RPMI8226 (cell line): ENCODE measurements at places on chromosomes 7 and 10.

DNA sequence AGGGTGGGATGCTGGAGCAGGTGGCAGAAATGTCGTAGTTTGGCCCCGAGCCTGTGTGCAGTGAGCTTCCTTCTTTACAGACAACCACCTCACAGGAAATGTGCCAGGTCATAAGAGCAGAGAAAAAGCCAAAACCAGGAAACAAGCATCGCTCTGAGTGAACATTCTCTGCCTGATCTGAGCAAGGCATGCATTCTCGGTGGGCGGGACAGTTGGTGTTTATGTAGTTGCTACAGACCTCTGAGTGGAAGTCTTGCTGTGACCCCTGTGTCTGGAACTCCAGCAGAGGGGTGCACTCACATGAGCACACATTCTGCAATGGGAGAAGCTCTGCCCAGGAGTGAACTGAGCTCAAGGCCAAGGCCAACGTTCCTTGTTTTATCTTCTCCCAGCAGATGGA lies 230.1 kb downstream of the TCERG1L start:
- peak; percentile 57 for DNase-seq

DNA sequence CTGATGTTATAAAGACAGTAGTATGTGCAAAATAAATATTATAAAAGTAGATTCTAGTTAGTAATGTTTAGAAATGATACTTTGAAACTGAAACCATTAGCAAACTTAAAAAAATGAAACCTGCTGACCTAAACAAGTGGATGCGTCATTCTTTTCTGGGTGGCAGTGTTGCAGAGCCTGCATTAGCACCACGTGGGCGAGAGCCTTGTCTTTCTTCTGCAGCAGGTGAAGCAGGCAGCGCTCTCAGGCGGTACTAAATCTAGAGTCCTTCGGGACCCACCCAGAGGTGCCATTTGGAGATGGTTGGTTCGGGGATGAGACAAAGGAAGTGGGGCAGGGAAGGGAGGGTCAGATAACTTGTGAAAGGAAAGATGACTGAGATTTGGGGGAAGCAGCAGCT lies 759.1 kb upstream of the IGFBP3 start:
- DNase-seq = peak; percentile 92

DNA sequence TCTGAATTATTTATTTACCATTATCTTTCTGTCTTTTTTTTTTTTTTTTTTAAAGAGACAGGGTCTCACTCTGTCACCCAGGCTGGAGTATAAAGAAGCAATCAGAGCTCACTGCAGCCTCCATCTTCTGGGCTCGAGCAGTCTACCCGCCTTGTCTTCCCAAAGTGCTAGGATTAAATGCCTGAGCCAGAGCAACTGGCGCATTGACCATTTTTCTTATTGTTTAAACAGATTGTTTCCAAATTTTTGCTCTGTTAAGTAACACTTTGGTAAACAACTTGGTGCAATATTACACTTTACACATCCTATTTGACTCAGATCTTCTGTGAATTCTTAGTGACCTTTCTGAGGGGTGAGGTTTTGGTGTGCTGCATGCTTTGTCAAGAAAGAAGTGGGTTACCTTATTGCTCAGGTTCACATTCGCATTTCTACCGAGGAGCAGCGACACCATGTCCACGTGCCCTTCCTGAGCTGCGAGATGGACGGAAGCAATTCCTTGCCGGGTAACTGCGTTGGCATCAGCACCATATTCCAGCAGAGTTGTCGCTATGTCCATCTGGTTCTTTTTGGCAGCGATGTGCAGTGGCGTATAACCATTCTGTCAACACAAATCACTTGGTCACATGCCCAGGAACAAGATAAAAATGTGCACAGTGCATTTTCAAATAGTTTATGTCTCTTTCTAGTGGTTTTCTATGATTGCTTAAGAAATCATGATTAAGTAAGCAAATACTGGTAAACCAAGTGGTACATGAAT lies 203.2 kb downstream of the ANK3 start:
- DNase-seq = no peak

DNA sequence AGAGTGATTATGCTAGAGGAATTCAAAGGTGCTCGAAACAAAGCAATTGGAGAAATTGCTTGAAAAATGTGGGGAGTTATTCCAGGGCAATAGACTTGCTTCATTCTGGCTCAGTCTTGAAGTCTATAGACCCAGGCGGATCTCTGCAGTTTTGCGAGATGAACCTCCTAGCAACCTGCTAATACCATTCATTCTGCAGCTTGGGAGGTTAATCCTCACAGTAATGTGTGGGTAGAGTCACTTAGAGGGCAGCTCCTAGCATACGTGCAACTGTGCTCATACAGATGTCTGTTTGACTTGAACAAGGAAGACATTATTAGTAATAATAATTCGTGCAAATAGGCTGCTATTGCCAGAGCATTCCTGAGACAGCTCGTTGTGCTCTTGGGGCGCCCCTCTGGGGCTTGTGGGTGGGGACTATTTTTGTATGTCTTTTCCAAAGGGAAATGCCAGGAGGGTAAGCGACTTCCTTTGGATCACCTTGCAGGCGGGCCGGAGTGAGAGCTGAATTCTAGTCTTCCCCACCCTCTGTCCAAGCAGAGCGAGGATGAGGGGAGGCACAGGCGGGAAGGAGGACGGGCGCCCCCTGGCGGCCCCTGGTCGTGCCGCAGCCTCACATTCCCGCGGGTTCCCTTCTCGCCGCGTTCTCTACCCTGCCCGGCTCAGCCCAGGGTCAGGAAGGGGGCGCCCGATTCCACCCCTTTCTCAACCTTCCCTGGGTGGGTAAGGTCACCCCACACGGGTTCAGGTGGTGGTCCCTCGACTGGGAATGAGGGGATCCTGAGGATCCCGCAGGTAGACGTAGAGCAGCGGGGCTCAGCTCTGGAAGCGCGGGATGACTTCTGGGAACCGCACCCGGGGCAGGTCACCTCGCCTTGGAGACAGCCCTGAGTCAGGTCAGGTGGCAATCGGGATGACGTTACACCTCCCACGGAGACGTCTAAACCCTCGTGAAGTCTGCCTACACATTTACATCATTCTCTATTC lies 241.5 kb downstream of the PHTF2 start:
- DNase-seq = peak; percentile 36

DNA sequence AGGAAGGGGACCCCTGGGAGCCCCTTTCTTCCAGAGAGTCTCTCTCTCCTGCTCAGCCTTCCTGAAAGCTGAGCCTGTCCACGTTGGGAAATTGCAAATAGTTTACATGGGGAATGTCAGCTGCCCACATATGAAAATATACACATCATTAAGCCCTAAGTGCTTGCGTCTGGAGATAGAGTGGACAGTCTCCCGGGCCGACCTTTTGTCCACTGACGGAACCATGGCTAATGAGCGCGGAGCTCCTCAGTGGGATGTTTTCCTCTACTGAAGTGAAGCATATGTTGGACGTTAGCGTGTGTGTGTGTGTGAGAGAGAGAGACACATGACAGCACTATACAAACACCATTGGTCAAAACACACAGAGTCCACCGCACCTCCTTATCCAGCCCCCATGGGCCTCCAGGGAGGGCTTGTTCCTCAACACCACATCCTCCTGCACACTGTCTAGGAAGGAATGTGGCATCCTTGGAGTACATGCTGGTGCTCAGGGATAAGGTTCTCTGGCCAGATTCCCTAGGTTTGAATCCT lies 128.4 kb downstream of the RGS10 start:
- DNase-seq = no peak

DNA sequence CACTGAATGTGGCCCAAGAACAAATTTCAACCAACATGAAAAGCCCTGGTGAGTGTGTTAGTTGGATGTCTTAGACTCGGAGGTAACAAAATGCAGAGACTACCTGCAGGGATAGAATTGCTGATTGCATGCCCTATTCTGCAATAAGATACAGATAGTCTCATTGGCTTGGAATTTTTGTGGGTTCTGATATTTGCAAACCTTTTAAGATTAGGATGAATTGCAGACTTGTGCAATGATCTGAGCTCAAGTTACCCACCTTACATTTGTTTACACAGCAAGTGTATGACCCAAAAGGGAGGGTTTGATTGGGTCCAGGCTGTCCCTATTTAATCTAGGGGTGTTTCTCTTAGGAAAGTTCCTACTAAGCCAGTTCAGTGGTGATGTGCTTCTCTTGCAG lies 45.4 kb downstream of the GPR37 start:
- DNase-seq = no peak

GRCh38 chr7:156554488-156554887 lies 86.1 kb upstream of the RNF32 start:
- DNase-seq = no peak

DNA sequence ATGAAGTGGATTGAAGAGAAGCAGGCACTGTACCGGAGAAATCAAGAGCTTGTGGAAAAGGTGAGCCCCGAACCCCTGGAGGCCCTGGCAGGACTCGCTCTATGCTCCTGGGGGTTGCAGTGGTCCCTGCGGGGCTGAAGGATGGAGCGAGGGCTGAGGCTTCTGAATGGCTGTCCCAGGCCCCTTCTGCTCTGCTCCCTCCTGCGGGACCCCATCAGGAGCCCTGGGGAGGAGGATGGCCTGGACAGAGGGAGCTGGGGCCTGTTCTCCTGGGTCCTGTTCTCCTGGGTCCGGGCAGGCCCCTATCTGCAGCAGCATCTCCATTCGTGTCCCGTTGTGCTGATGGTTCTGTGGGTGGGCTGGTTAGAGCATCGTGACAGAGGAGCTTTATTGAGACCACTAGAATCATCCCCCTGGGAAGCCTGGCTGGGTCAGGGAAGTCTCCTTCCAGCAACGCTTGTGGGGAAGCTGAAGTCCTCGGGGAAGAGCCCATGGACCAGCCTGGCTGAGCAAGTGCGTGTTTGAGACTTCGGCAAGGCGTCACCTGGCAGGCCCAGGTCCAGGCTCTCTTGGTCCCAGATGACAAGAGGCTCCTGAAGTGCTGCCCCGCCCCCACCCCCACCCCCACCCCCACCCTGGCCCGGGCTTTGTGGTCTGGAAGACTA lies 41.1 kb upstream of the DPYSL4 start:
- DNase-seq = no peak

DNA sequence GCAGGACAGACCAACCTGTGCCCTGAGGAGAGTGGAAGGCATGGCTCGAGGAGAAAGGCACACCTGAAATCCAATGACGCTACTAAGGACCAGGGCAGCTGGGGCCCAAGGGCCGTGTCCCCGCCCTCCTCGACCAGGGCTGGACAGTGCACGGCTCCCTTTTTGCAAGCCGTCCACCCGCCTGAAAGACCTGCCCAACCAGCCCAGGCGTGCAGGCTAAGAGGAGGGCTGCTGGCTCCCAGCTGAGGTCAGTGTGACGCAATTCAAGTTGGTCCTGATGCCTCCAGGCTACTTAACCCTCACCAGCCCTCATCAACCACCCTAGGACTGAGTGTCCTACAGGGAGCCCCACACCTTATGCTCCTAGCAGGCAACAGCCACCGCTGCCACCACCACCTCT lies 69.3 kb downstream of the DLG5 start:
- no peak for DNase-seq

- no peak for DNase-seq
Measured at GRCh38 chr7:45689011-45689796, 115.0 kb downstream of the ADCY1 start.

DNA sequence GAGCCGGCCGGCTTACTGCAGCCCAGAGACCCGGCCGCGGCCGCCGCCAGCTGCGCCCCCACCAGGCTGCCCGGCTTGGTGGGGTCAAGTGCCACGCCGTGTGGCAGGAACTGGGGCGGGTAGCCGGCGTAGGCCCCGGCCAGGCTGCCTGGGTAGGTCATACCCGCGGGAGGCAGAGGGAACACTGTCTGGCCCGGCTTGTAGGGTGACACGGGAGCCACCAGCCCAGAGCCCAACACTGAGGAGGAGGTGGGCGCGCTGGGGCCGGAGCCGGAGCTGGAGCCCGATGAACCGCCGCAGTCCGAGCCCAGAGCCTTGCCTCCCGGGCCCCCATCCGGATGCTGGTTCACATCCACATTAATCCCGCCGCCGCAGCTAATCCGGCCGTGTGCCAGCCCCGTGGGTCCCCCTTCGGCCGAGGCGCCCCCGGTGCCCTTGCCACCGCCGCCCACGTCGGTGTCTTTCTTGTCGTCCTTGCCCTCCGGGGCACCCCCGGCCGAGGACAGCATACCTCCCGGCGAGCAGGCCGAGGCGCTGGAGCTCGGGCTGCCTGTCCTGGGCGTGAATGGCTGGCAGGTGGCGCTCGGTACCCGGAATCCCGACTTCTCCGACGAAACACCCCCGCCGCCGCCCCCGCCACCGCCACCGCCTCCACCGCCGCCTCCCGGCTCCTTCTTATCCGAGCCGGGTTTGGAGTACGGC lies 2.0 kb downstream of the ZNF503 start:
- DNase-seq = peak; percentile 42

DNA sequence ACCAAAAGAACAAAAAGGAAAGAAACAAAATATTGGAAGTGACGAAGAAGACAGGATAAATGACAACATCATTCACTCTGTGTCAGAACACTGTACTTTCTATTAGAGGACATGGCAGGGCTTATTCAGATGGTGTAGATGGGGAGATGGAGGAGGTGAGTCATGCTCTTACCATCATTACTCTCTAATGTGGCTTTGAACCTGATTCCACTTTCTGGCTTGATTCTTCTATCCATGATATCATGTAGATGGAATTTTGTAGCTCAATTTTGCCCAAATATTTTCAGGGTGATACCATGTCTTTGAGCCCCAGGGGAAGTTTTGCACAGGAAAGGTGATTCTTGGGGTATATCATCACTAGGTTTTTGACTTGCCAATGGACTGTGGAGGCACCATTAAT lies 91.7 kb downstream of the CFAP58 start:
- no peak for DNase-seq

DNA sequence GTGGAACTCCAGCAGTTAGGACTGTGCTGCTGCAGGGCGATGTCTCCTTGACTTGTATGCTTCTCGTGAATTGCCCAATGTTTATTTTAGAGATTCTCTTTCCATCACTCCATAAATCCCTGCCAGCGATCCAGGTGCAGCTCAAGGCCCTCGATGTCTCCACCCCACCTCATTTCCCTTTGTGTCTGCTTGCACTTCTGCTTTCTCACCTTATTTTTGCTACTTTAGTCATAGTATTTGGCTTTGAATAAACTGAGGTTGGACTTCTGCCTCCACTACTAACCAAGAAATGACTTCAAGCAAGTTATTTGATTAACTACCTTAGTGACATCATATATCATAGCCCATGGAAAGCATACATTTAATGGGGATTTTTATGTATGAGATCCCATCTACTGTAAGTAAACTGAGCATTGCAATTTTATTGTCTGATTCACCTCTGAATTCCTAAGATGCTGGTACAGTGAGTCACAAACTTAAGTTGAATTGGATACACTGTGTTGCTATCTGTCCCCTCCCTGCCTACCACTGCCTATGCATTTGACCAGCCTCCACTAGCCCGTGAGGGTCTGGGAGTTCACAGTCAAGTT lies 255.8 kb downstream of the ABCA13 start:
- no peak for DNase-seq

- DNase-seq = no peak
Measured at GRCh38 chr7:78264105-78264504, 465.5 kb downstream of the PHTF2 start.

GRCh38 chr7:138167222-138167621 lies 91.0 kb downstream of the AKR1D1 start:
- no peak for DNase-seq
